ENCODE measurements at places on chromosomes 2 and 18.
A peak's percentile ranks its signal among the peaks of the same experiment; 100 is the strongest.

- DNase-seq: peak; percentile 80
Measured at GRCh38 chr2:102082571-102083392, 59.8 kb upstream of the IL1R1 start.

GRCh38 chr2:37232131-37232933, 874 bp downstream of the NDUFAF7 start:
- no peak for DNase-seq

DNA sequence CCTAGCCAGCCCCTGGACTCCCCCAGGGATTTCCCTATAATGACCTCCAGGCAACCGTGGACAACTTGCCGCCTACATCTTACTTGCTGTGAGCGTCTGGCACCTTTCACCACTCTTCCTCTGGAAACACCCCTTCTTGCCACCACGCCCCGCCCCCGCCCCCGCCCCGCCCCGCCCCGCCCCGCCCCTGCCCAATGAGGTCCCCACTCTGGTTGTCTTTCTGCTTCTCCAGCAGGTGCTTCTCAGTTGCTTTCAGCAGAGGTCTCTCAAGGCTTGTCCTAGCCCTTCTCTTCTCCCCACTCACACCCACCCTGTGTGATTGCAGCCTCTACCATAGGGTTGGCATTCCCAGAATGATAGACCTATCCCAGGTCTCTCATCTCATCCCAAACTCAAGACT, 214.5 kb downstream of the EN1 start:
- no peak for DNase-seq

DNA sequence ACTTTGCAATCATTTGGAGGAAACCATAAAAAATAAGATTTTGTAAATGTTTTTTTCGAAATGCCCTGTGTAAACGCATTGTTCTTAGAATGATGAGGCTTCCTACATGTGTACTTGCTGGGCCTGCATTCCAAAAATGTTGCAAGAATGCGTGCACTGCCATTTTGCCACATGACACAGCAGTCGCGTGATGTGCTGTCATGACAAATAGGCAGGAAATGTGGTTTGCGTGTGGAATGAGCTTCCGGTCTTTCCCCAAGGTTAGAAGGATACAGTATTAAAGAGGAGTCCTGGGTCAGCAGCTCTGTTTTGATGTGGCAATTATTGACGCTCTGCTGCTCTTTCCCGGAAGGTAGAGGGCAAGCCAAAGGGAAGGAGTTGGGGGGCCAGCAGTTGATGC, 18.1 kb upstream of the SERPINB2 start:
- no peak for DNase-seq

DNA sequence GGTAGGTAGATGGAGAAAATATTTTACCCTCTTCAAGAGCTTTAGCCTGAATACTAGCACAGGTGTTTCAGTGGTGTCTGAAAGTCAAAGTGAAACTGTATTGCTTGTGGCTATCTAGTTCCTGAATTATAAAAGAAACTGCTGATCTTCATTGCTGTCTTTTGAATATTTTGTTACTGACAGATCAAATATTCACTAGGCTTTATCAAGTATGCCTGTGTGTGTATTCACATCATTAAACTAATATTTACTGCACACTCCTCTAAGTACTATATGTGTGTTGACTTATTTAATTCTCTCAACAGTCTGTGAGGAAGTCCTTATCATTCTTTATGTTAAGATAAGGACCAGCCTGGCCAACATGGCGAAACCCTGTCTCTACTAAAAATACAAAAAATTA, 139.6 kb downstream of the SOCS6 start:
- no peak for DNase-seq

- DNase-seq: no peak
Measured at GRCh38 chr18:3454365-3455089, 4.6 kb downstream of the TGIF1 start.

DNA sequence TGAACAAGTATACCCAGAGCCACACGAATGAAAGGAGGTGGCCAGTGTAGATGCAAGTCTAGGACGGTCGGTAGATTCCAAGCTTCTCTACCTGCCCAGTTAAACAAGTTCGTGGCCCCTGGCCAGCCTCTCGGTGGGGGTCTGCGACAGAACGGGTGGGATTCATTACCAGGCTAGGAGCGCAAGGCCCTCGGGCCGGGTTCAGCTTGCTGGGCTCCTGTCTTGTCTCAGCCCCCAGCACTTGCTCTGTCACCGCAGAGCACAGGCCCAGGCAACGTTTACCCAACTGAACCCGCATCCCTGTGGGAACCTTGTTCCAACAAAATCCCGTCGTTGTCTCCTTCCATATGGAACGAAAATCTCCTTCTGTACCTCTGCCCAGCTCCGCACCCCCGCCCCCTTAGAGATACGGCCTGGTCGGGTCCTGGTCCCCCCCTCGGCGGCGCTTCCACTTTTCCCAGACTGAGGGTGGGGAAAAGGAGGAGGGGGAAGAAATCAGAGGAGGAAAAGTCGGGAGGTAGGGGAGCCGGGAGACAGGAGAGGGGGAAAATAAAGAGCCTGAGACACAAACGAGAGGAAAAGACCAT, 1.9 kb upstream of the EMX1 start:
- DNase-seq: peak; percentile 8

GRCh38 chr2:83022631-83023210, 1436.4 kb downstream of the SUCLG1 start:
- DNase-seq: no peak

- peak; percentile 12 for DNase-seq
Measured at GRCh38 chr2:230124757-230125431, 56.2 kb upstream of the SLC16A14 start.

GRCh38 chr2:241859017-241859435, 332 bp upstream of the PDCD1 start:
- DNase-seq: no peak

DNA sequence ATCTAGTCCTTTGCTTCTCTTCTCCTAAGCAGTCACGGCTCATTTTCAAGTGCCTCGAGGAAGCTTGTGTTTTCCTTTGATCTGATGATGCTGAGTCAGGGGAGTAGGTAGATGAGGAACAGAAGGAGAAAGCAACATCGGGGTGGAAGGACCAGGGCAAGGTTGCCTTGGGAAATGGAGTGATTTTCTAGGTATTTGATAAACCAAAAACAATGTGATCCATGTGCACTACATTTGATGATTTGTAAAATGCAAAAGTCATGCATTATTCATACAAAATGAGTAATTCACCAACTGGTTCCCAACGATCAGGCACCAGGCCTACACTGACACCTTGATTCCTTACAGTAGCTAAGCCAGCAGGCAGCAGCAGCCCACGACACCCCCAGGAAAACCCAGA, 205.3 kb downstream of the ANAPC1 start:
- no peak for DNase-seq

DNA sequence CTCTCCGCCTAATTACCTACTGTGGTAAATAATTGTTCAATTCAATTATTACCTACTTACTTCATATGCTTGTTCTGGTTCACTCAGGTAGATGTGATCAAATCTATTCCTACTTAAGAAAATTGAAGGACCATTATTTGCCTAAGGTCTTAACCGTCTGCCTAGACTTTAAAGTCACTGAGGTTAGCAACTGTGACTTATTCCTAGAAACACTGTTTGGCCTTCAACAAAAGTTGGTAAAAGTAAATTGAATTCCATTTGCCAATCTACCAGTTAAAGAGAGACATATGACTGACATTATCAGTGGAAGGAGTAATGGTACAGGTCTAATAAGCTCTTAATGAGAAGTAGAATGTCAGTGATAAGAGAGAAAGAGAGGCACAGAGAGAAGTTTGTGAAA, 491.5 kb downstream of the NYAP2 start:
- DNase-seq: no peak

- DNase-seq: no peak
Measured at GRCh38 chr2:241134711-241135110, 14.6 kb downstream of the PASK start.

GRCh38 chr2:109455731-109456691, 157.8 kb downstream of the SEPTIN10 start:
- DNase-seq: no peak

GRCh38 chr18:13445241-13445897, 226.8 kb downstream of the LDLRAD4 start:
- no peak for DNase-seq

DNA sequence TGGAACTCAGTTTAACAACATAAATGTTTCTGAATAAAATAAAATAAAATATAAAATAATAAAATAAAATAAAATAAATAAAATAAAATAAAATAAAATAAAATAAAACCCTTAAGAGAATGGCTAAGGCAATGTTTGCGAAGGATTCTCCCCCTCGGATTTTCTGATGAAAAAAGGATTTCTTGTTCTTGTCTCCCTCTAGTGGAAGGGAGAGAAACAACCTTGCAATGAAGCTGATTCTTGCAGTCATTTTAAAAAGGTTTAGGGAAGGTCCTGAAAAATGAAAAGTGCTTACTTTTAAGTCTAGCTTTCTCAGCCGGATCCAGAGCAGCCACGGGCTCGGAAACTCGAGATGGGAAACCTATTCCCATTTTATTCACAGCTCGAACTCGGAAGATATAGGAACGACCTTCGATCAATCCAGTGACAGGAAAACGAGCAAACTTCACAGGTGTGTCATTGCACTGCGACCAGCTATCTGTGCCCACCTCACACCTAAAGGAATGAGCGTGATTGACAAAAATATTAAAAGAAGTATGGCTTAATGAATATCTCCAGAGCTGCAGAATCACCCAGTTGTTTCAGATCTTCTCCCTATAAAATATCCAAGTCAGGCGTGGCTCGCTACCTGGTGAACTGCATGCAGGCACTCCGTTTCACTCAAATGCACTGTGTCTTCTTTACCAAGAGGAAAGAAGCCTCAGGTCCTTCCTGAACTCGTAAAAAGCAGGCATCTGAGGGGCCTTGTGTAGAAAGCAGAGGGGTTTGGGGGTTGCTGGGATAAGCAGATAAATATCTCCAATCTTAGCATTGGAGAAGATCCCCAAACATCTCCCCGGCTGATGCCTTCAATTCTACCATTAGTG, 68.1 kb downstream of the MYOM1 start:
- DNase-seq: no peak

DNA sequence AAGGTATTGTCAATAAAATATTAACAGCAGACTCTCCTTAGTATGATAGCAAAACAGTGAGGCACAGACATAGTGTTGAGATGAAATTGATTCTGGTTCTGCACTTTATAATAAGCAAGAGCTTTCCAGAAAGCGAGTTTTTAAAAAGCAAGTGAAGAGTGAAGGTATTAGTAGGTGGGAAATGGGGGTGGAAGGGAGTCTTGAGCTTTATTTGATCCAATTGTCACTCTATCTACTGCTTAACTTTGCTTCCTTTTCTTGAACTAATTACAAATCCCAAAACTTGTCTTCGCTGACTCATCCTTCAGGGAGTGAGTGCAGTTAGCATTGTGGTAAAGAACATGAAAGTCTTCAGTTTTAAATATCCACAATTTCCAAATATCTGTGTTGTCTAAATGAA, 120.6 kb upstream of the BOD1L2 start:
- DNase-seq: no peak

GRCh38 chr2:72162574-72162973, 14.9 kb upstream of the CYP26B1 start:
- DNase-seq: no peak

DNA sequence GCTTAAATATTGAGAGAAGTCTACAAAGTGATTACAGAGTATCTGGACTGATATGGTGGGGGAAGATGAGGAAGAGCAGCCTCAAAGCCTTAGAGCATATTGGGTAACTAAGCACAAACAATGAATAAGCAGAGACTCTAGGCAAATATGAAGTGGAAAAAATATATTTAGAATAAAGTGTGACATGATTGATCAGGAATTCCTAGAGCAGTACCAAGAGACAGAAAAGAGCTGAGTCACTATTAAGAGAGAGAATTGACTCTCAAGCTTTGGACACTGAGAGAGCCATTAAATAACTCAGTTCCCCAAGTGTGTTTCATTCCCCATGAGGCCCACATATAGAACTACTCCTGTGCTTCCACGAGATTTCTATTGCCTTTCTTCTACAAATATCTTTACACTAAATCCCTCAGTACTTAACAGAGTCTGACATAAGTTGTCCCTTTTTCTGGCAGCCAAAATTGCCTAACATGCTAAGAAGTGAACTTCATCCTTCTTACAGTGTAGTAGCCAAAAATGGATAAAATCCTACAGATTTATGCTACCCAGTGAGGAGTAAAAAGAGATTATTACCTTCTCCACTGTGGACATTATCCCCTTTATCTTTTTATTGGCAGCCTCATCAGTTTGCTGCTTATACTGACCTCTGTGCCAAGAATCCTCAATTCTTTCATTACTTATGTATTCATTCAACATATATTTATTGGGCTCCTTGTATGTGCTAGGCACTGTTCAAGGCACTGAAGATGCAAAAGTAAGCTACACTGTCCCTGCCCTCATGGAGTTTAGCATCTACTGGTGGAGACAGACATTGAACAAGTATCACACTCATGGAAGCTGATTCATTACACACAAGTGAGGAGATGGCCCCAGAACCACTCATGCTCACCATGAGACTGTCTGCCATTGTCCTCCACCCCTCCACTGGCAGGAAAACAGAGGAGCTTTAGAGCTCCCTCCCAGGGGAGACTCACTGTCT, 45.4 kb downstream of the SLC40A1 start:
- DNase-seq: no peak

DNA sequence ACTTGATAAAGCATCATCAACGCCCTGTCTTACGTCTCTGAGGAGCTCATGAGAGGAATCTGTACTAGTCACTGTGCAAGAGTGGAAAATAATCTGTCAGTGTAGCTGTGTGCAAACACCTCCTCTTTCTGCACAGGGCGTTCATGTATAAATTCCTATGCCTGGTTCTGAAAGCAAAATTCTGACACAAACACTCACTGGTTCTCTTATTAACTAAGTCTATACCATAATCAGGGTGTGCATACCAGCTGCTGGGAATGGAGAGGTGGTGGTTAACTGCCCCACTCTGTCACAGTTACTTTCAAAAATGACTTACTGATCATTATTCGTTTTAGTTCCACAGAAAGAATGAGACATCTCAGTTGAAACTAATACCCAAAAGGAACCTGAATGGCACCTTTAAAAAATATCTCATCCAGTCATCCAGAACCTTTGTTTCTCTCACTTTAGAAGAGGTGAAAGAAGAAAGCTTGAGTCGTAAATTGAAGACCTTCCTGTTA, 35.7 kb downstream of the STK39 start:
- DNase-seq: peak; percentile 76

GRCh38 chr2:52939250-52939649, 828.4 kb upstream of the CHAC2 start:
- DNase-seq: no peak

Measured in activated CD4-positive, alpha-beta memory T cell treated with anti-CD3 and anti-CD28 coated beads for 36 hours (primary cell).